Stimulated activated CD4-positive, alpha-beta T cell treated with anti-CD3 and anti-CD28 coated beads, Interleukin-2, amount 100 ng/mL, for 48 hours (primary cell): ENCODE measurements at places on chromosomes 16 and 17.

- no peak for DNase-seq
Observed at GRCh38 chr16:56856876-56857447, 8.0 kb upstream of the SLC12A3 start.

GRCh38 chr16:79097771-79098170 lies 502.8 kb downstream of the MAF start:
- no peak for DNase-seq

GRCh38 chr16:15970202-15970601 lies 20.8 kb downstream of the ABCC1 start:
- DNase-seq = no peak

GRCh38 chr16:1341495-1342420 lies 8.3 kb downstream of the BAIAP3 start:
- DNase-seq = no peak

- DNase-seq = no peak
Observed at GRCh38 chr17:22459331-22459952, 767.1 kb downstream of the KCNJ18 start.

DNA sequence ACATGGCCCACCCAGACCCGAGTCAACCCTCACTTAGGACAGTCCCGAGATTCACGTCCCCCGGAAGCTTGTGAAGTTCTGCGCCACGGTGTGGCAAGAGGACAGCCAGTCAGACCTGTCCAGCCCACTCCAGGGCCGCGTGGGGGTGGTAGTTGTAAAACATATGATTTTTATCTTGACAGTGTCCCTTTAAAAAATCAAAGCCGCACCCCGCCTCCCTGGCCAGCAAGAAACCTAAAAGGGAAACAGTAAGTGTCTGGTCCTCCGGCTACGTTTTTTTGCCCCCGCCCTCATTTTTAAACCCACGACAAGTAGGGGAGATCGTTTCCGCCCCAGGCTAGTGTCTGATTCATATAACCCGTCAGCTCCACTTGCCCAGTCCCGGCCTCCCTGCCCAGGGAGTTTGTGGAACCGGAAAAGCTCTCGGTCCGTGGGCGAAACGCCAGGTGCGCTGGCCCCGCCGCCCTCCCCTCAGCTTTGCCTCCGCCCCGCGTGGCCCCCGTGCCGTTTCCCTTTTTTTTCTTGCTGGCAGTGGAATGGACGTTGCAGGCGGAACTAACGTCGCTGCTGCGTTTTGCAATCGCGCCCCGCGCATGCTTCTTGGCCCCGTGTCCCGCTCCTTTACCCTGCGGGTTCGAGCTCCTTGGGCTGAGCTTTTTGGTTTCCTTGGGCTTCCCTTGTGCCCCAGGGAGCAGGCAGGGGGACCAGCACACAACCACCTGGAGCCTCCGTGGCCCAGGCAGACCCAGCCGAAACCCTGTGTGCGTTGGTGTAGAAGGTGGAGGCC lies 13.3 kb upstream of the NUDT16L1 start:
- no peak for DNase-seq

GRCh38 chr17:77961741-77962140 lies 3.2 kb downstream of the TNRC6C start:
- no peak for DNase-seq

DNA sequence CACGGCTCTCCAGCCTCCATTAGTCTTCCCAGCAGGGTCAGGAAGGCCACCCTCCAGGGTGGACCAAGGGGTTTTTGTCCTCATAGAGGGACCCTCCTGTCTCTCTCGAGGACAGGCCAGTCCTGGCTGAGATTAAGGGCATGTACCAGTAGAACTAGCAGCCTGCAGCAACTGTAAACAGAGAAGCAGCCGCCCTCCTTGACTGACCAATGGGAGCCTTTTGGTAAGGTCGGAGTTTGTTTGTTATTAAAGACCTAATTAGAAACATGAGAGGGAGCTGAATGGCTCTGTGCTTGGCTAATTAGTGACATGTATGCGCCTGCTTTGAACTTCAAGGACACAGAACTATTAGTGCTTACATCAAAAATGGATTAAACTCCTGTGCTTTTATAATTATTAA lies 80.0 kb downstream of the CCDC182 start:
- DNase-seq = no peak
